Calu3 (cell line): ENCODE measurements at places on chromosomes 1 and 21. TPM values are rescaled to one million over a fixed set of nuclear protein-coding genes. Genes with fewer than 3 reads are reported as not detected.

DNA sequence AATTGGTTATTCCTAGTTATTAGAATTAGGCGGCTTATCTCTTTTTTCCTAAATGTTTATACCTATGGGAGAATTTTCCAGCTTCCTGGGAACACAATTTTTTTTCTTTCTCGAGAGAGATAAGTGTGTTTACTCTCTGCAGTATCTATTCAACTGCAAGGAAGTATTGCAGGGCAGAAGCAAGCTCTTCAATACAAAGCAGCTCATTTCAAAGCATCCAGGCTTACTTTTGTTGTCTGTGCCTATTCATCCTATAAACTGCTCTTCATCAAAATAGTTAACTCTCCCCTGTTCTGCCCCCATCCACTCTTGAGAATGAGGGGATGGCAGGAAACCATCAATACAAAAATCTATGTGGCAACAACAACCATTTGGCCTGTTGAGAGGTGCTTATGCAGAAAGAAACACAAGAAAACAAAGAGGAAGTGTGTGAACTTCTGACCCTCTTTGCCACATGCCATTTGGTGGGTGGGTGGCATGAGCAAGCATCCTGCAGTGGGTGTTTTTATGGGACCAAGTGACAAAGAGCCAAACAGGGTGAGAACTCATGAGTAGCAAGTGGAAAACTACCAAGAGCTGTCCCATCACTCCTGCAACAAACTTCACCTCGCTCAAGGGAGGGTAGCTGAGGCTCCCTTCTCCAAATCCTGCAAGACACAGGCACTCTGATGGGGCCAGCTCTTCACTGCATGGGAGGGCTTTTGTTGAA lies 50.6 kb upstream of the MRPS6 start:
- DNase-seq: no peak

PKLR gene
- not detected in 2 replicates for total RNA-seq

SMPDL3B gene
- total RNA-seq: 9.7 and 13.0 TPM in 2 replicates

DNA sequence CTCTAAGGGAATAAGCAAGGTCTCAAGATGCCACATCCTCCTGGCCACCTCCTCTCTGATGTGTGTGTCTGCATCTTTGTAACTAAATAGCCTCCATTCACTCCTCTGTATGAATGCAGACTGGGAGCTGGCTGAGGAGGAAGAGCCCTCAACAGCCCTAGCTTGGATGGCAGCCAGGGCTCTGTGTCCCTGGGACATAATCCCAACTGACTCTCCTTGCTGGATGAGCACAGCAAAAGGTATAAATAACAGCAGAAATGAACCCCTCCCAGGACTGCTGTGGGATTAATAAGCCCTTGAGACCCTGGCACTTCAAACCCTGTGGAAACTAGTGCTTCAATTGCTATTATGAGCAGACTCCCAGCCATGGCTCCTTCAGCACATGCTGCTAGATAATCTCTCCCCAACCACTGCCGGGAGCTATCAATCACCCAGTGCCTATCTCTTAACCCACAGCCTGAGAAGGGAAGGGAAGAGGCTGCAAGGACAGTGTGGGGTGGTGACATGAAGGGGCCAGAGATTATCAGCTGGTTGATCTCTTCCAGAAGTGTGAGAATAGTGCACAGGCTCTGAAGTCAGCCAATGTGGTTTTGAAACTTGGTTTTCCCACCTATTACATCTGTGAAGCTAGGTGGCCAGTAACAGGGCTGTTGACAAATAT lies 152.2 kb downstream of the TNR start:
- no peak for DNase-seq

PRRC2C gene
- total RNA-seq: 227 and 238 TPM in 2 replicates

DNA sequence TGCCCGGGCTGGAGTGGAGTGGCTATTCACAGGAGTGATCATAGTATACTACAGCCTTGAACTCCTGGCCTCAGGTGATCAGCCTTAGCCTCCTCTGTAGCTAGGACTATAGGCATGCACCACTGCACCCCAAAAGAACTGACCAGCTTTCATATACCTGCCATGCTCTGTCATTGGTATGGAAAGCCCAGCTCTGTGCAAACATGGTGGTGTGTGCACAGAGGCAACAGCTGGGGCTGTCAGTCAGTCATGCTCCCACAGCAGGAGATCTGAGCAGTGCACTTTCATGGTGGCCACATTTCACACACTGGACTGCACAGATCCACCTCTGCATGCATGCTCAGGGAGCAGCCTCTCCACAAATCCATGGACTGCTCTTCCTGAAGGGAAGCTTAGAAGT lies 8.8 kb upstream of the JAK1 start:
- no peak for DNase-seq

CTSS gene
- total RNA-seq: 144 and 226 TPM in 2 replicates
